ENCODE measurements at places on chromosomes 7 and 10.

DNA sequence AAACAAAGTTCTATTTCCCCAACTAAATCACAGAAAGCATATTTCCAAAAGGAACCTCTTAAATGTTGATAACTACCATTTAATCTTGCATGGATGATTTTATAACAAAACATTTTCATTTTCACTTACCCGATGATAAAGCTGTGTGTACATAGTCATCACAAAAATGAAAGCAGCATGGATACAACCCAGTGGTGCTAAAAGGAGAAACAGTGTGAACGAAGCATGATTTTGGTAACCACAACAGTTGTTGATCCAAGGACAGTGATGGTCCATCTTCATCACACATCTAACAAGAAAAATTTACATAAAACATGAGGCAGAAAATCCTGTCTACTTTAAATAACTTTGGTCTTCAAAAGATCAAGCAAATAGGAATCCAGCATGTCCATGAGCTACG lies 4.7 kb downstream of the ZDHHC6 start:
- no peak for DNase-seq

DNA sequence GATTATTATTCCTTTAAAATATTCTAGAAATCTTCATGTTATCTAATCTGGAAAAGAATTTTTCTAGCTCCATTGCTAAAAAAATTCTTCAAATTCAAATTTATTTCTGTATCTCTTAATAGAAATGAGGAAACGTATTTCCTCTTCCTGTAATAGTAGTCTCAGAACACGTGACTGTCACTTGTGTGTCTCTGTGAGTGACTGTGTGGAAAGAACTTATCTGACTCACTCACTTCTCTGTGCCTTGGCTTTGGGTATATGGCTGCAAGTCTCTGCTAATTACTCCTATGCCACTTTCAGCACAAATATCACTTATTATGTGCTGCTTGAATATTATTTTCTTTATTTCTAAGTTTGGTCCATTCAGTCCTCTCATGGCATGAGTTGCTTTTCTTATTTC lies 132.7 kb downstream of the CNTNAP2 start:
- DNase-seq: no peak

GRCh38 chr10:7480742-7481367 lies 70.0 kb upstream of the SFMBT2 start:
- DNase-seq: no peak

DNA sequence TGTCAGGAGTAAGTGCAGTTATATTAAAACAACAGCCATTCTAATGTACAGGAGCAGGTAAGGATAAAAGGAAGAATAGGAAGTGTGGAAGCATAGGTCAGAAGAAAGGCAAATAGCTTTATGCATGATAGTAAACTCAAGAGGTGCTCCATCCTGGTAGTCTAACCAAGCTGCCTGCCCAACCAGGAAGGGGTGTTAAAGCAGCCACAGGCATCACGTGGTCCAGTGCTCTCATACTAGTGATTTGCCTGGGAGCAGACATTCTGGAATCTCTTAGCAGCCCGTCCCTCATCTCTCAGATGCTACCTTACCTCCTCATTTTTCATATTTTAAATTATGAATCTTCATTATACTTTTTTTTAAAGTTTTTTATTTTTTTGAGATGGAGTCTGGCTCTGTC lies 18.5 kb downstream of the ABRAXAS2 start:
- DNase-seq: no peak

- peak; percentile 87 for DNase-seq
Measured at GRCh38 chr7:140326116-140326928, 72.0 kb downstream of the SLC37A3 start.

DNA sequence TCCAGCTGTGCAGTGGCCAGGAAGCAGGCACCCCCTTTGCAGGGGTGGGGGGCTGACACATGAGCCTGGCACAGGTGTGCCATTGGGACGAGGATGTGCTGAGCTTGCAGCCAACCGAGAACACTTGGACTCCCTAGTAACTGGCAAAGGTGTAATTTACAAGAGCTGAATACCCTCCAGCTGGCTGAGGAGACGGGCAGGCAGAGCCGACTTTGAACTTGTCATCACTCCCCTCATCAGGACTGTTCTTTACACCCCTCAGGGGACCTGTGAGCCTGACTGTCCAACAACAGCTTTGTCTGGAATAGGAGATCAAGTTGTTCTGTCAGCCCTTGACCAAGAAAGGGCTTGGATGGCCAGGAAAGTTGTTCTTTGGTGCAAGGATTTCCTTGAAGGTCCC lies 61.2 kb downstream of the CDH23 start:
- no peak for DNase-seq

GRCh38 chr7:158953912-158954311 lies 97.6 kb downstream of the DYNC2I1 start:
- DNase-seq: no peak

- no peak for DNase-seq
Measured at GRCh38 chr10:68435803-68436202, 28.7 kb upstream of the RUFY2 start.

DNA sequence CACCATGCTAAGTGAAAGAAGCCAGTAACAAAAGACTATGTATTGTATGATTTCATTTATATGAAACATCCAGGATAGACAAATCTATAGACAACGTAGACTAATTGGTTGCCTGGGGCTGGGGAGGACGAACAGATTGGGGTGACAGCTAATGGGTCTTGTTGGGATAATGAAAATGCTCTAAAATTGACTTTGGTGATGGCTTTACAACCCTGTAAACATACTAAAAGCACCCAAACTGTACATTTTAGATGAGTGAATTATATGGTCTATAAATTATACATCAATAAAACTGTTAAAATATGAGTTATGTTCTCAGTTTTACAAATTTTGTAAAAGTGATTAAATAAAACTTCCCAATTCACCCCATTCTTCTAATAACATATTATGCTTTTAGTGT lies 261.5 kb downstream of the ELMO1 start:
- DNase-seq: no peak

DNA sequence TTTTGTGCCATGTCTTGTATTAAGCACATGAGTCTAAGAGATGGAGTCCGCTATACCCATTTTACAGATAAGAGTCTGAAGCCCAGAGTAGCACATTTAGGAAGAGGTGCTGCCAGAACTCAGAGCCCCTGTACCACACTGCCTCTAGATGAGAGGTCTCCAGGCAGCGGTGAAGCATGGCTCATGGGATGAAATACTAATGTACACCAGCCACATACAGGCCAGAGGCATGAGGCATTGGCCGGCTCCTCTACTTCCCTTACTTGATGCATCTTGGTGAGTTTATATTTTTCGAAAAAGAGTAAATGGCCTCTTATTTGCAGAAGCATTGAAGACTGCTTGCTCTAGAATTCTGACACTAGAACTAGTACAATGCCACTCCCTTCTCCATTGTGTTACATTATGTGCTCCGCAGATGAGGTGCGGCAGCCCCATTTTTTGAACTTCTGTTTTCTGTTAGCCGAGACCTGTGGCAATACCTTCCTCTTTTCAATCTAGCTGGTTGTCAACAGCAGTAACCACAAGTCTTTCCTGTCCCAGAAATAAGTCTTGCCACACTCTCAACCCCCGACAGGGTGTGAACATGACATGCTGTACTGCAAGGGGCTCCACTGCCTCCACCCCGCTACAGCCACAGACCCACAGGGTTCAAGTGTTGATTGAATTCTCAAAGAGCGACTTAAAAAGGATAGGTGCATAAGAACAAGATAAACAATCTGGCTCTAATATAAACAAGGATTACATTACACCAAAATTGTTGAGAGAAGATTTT lies 145.3 kb downstream of the CELF2 start:
- no peak for DNase-seq

DNA sequence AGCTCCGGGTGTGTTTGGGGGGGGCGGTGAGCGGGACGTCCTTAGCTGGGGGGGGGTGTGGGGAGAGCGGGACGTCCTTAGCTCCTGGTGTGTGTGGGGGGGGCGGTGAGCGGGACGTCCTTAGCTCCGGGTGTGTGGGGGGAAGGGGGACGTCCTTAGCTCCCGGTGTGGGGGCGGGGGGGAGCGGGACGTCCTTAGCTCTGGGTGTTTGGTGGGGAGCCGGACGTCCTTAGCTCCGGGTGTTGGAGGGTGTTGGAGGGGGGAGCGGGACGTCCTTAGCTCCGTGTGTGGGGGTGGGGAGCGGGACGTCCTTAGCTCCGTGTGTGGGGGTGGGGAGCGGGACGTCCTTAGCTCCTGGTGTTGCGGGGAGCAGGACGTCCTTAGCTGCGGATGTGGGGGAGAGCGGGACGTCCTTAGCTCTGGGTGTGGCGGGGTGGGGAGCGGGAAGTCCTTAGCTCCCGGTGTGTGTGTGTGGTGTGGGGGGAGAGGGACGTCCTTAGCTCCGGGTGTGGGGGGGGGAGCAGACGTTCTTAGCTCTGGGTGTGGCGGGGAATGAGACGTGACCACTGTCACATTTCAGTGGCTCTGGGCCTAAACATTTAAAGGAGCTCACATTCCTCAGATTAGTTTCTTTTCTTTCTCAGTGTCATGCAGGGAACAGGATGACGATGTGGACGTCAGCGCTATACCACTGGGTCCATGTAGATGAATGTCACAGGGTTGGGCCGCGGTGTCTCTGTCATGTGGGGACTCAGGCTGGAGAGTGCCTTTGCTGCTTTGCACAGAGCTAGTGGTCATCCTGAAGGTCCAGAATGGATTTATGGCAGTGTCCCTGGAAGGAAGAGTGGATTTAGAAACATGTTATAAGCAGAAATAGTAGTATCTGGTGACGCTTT lies 7.5 kb downstream of the DYNC2I1 start:
- DNase-seq: no peak

DNA sequence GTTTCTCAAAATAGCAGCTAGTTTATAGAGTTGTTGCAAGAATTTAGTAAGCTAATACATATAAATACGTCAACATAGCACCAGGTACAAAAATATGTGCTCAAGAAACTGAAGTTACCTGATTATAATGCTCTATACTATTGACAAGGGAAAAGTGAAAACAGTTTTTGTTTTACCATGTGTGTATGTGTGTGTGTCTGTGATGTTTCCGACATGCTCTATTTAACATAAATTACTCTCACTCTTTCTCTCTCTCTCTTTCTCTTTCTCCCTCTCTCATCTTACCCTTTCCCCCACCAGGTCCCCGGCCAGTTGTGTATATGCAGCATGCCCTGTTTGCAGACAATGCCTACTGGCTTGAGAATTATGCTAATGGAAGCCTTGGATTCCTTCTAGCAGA lies 4.3 kb downstream of the LIPN start:
- DNase-seq: no peak

GRCh38 chr10:89207181-89207800 lies at the start of gene CH25H:
TSS of gene CH25H (minus strand) at chr10:89207317. CDS start at chr10:89207292, 25 bp downstream.
- peak; percentile 59 for DNase-seq

DNA sequence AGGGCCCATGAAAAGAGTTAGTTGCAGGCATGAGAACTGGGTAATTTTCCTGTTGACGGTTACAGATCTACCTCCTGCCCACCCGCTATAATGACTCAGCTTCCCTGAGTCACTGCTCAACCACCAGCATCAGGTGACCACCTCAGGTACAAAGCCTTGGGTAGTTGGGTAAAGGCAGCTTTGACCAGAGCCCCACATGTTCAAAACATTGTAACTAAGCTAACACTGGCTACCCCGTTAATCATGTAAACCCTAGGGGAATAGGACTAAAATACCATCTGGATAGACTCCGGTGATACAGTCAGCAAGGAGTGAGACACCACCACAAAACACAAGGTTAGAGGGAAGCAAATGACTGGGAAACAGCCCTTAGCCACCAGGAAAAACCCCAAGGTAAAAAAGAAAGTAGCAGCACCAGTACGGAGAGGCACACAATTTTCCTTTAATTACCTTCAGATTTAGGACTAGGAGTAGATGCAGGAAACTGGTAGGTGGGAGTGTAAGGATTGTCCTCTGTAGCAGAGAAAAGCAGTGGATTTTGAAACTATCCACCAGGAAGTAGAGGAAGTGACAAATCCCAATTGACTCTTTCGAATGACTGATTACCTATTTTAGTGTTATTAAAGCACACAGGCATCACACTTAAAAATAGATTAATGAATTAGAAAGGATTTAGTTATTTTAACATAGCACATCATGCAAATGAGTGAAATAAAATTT lies 103.5 kb upstream of the PDLIM1 start:
- no peak for DNase-seq

GRCh38 chr7:34332006-34332405 lies 326.0 kb upstream of the NPSR1 start:
- DNase-seq: no peak

- no peak for DNase-seq
Measured at GRCh38 chr7:147311336-147311735, 1194.7 kb downstream of the CNTNAP2 start.

DNA sequence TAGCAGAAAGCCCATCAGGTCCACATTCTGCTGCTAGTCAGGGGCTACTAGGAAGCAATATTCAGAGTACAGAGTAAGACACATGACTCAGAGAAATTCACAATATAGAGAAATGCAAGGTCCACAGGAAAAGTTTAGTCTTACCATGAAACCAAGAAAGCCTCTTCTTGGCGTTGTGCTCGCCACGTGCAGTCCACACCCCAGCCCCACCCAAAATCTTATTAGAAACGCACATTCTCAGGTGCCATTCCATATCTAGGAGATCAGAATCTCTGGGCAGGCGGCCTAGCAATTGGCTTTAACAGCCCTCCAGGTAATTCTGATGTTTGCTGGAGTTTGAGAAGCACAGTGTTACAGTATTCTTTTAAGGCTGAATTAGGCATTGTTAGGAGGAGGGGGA lies 15.8 kb upstream of the SAR1A start:
- no peak for DNase-seq

GRCh38 chr7:45682358-45682735 lies 108.2 kb downstream of the ADCY1 start:
- no peak for DNase-seq

GRCh38 chr10:79434821-79435251 lies 10.6 kb downstream of the ZCCHC24 start:
- DNase-seq: no peak

- DNase-seq: no peak
Measured at GRCh38 chr10:62693306-62693705, 111.2 kb upstream of the ADO start.

- DNase-seq: no peak
Measured at GRCh38 chr10:91032611-91033206, 111.8 kb upstream of the ANKRD1 start.

DNA sequence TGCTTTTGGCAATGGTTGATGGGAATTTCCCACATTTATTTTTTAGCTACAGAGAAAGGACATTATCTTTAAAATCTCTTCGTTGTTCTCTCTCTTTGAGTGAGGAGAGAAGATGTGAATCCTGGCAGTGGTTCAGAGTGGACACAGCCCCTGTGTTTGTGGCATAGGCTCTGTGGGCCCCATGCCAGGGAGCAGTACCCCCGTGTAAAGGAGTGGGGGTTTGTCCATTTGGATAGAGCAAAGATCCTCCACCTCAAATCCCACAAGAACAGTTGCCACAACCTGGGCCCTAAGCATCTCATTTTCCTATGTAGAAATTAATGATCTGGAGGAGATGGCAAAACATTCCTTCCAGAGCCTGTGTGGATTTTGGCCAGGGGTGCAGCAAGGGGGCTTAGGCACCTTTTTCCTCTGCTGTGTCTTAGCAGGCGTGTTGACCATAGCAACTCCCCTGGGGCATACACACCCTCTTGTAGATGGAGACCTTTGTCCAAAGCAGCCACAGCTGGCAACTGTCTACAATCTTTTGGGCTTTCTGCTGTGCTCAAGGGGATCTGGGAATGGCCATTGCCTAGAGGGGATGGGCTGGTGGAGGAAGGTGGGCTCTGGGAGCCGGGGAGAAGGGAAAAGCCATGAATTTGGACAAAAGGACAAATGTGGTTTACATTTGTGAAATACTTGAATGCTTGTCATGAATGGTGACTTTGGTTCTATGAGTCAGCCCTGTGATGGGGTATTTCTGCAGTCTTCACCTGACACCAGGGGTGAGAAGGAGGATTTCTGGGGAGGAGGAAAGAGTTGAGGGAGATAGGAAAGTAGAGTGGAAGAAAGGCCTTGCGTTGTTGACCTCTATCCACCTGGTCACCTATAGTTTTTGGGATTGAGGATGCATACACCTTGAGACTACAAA lies 92.0 kb downstream of the TCF7L2 start:
- DNase-seq: no peak

- no peak for DNase-seq
Measured at GRCh38 chr7:39186131-39186530, 208.4 kb downstream of the POU6F2 start.

Data from HEK293T (cell line).